A172 (cell line): ENCODE measurements at places on chromosomes 7 and 10. TPM values are rescaled to one million over a fixed set of nuclear protein-coding genes. Genes with fewer than 3 reads are reported as not detected.
A peak's percentile ranks its signal among the peaks of the same experiment; 100 is the strongest.

The GRID1 gene
- total RNA-seq: 4.9 and 5.2 TPM in 2 replicates

The TAS2R3 gene
- not detected in 2 replicates for total RNA-seq

The ADIRF gene
- total RNA-seq: not detected in 2 replicates

- DNase-seq: no peak
Measured at GRCh38 chr7:131564640-131565039, 8.2 kb upstream of the PODXL start.

DNA sequence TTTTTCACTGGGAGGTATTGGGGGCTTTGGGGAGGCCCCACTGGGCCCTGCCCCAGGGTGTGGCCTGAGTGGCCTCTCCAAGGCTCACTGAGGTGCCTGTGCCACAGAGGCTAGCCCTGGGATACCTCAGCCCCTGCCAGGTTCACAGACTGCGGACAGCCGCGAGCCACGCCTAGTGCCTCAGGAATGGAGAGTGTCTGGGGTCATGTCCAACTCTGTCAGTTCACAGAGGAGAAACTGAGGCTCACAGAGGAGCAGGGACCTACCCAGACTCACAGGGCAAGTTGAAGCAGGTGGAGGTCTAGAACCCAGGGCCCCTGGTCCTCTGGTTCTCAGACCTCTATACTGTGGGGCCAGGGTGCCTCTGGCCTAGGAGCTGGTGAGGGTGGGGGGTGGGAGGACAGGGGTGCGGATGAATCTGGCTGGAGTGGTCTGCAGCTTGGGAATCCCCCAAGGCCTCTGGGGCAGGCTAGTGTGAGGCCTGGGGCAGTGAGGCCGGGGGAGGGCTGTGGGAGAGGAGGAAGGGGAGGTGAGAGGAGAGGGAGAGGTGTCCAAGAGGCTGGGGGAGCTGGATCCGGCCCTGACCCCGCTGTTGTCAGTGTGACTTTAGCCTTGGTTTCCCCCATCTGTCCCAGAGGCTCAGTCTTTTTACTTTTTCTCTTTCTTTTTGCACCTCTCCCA, 20.0 kb downstream of the NEURL1 start:
- no peak for DNase-seq

DNA sequence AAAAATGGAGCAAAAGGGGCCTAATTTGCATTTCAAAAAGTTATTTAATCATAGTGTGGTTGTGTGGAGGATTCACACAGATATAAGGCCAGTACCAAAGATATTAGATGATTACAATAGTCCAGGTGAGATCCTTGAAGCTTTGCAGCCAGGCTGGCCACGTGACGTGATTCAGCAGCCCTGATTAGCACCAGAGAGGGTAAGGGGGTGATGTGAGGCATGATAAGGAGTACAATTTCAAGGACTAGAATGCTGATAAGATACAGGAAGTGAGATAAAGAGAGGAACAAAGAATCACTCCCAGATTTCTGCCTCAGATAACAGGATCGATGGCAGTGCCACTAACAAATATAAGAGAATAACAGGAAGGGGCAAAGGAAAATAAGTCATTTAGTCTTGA, 108.4 kb upstream of the PALS2 start:
- no peak for DNase-seq

DNA sequence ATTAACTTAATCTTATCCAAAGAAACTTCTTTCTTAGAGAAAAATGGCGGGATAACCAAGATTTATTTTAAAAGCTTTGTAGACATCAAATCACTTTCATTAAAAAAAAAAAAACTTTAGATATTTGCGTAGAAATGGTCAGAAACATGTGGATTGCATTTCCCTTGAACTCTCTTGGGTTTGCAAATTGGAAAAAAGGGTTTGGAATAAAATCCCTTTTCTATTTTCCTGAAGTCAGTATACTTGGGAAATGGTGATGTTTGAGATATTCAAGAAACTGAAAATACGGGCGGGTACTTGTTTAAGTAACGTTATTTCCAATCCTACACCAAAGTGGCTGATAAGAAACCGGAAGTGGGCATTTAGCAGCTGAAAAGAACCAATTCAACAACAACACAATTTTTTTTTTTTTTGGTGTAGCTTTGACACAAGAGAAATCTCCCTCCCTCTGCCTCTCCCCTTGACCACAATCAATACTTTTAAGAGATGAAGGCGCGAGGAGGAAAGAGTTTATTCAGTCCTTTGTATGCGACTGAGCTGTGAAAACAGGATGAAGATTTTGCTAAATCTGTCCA, 13.7 kb upstream of the GFRA1 start:
- no peak for DNase-seq

GRCh38 chr10:88097092-88097516, 233.7 kb downstream of the PTEN start:
- no peak for DNase-seq

DNA sequence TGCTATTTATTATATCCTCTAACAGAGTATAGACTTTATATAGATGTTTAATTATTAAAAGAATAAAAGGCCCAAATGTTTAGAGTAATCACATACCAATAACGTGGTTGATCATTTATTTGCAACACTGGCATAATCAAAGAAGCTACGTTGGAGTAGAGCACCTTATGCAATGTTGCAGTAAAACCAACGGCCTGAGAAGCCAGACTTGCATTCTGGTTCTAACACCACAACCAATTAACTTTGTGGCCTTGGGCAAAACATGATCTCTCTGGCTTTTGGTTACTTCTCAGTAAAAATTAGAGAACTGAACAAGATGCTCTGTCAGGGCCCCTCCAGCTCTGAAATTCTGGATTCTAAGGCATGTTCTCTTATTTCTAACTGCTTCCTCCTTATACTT, 476.2 kb downstream of the GRM8 start:
- DNase-seq: no peak

DNA sequence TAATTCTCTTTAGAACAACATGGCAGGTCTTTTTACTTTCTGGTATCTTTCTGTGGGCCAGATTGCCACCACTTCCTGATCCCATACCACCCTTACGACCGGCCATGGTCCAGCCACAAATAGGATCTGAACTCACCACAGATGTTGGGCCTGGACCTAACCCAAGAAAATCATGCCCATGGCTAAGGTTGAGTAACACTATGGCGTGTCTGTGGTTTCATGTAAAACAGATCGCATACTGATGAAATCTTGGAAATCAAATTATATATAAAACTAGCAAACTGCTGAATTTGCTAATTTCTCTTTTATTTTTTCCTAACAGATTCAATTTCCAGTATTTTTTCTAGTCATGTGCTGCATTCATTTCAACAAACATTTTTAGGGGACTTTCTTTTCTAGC, 77.2 kb downstream of the CH25H start:
- peak; percentile 71 for DNase-seq

GRCh38 chr7:21616796-21617436, 74.1 kb downstream of the DNAH11 start:
- DNase-seq: peak; percentile 93

DNA sequence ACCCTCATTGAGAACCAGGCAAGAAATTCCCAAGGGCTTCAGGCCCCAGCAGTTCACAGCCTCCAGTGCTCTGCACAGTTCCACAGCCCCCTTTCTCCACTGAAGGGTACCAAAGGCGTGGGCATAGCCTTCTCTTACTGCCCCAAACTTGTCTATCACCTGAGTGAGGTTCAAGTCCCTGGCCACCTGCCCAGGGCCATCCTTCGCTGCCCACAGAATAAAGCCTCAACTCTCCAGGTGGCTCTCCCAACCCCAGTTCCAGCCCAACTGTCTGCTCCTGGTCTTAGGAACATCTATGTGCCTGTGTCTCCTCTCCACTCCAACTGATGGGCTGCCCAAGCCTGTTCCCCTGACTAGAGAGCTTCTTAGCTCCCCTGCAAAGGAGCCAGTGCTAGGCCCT, 79.1 kb downstream of the FAM53B start:
- no peak for DNase-seq

DNA sequence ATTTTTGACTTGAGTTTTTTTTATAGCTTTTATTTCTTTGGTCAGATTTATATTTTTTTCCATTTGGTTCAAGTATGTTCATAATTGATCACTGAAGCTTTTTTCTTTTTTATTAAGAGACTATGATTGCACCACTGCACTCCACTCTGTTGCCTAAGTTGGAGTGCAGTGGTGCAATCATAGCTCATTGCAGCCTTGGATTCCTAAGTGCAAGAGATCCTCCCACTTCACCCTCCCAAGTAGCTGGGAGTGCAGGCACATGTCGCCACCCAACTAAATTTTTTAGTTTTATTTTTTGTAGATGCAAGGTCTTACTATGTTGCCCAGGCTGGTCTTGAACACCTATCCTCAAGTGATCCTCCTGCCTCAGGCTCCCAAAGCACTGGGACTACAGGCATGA, 97.7 kb upstream of the KIF5B start:
- DNase-seq: no peak
